Activated CD4-positive, alpha-beta T cell treated with anti-CD3 and anti-CD28 coated beads, Interleukin-2, amount 10 ng/mL, durations not matched to agents 7 days and 5 days (primary cell): ENCODE measurements at places on chromosomes 3 and 15.

DNA sequence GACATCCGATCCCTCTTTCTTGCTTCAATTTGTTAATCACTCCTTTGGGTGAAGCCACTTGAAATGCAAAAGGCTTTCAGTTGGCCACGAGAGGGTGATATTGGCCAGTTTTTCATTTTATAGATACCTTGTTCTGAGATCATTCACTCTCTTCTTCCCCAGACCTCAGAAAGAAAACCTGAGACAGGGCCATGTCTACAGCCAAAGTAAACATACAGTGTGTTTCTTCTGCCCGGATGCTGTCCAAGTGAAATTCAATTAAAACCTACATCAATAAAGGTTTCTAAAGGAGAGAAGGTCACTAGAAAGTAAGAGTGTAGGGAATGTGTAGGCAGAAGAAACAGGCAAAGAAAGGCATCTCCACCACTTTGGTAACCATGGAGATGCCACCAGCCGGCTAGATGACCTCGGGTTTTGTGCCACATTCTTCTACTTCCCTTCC is 39.5 kb upstream of the FMN1 start:
- DNase-seq = peak; percentile 22

DNA sequence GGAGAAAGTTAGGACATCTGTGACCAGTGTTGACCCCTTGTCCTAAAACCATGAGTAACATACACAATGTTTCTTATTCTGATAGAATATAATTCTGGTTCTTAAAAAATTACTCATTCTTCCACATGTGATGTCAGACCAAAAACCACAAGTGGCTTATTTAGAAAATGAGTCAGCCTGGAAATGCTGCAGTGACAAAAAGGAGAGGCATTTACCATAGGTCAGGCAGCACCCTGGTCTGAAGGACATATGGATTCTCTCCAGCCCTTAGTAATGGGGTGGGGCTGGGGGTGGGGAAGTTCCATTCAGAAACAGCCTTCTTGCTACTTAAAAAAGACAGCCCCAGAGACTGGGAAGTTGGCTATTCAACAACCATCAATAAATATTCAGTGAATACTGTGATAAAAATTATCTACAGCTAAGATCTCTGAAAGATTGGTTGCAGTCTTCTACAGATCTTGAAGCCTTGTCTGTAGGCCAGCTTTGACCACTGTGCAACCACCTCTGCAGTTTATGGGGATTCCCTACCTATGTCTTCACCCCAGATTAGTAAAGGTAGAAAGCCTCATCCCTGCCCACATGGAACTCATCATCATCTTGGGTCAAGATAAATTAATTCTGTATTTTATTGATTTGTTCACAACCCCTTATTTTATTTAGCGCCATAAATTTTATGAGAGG is 34.9 kb upstream of the TIMP4 start:
- DNase-seq = peak; percentile 38

DNA sequence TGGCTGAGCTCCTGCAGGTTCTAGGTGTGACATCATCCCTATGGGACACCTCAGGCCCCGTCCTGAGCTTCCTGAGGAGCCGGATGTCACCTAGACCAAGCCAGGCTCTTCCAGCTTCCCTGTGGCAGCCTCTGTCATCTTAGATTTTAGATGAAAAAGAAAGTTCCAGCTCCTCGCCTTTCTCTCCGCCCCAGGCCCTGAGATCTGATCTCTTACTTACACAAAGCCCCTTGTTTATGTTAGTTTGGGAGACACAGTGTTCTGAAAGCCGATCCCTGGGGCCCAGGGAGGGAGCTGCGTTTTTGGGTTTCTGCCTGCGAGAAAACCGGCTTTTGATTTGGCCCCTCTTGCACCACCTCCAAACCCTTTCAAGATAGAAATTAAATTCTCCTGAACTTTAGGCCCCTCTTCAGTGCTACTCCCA is 40.2 kb upstream of the FAM107A start:
- no peak for DNase-seq

- DNase-seq = no peak
Measured at GRCh38 chr3:14200841-14201240, 22.2 kb downstream of the LSM3 start.

DNA sequence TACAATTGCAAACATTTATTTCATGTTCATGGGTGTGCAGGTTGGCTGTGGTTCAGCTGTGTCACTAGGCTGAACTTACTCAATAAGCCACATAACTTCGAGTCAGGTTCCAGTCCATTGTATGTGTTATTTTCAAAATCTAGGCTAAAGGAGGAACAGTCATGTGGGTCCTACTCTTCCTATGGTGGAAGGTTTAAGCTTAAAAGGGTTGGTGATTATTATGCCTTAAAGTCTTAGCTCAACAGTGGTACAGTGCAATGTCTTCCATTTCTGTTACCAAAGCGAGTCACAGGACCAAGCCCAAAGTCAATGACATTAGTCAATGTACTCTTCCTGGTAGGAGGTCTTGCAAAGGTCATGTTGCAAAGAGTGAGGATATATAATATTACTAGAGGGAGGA is 78.2 kb downstream of the ATG7 start:
- DNase-seq = no peak

GRCh38 chr3:172604895-172605646 is 81.8 kb upstream of the TNFSF10 start:
- DNase-seq = no peak

DNA sequence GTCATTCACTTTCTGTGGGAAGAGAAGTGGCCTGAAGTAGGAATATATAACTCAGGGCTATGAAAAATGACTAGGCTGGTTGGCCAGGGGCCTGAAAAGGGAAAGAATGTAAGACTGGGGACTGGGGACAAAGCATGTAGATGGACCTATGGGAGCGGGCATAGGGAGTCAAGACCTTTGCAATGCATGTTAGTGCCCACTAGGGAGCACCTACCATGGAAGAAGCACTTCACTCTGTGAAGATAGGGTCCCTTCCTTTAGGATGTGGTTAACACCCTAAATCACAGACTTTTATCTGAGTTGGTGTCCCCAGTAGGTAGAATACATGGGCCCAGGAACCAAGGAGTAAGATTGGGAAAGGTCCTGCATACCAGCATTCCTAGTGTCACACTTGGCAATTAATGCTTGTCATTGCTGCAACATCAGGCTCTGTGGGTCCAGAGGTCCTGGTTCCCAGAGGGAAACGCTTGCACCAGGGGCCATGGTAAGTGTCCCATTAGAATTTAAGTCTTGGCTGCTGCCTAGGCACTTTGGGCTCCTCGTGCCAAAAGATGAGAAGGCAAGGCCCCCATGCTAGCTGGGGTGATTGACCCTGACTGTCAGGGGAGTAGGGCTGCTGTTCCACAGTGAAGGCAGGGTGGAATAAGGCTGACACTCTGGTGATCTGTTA is 79.6 kb downstream of the CRYGS start:
- DNase-seq = no peak

GRCh38 chr15:68666120-68666811 is 87.5 kb downstream of the CORO2B start:
- no peak for DNase-seq

GRCh38 chr3:60916546-60916945 is 334.7 kb downstream of the FHIT start:
- no peak for DNase-seq

DNA sequence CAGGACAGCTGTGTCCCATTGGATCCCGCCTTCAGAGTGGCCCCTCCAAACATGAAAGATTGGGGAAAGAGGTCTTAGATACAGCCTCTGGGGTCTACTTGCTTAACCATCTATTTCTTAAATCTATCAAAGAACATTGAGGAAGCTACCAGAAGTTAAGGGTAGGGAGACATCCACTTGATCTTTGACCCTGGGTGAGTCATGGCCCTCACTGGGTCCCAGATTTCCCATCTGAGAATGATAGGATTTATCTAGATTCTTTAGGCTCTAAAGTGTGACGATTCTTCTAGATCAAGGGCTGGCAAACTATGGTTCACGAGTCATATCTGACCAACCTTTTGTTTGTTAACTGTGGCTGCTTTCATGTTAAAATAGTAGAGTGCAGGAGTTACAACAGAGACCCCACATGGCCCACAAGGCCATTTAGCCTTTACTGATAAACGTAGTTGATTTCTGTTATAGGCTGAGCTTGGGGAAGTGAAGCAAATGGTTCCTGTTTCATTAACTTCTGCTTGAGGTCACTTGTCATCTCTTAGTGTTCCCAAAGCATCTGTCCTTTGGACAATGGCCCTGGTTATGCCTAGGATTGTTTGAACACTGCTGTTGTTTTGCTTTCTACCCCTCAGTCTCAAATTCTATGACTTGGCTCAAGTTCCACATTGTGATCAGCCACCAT is 8.0 kb downstream of the MUC13 start:
- DNase-seq = no peak

GRCh38 chr3:156551261-156551660 is 3.7 kb downstream of the SSR3 start:
- DNase-seq = no peak

DNA sequence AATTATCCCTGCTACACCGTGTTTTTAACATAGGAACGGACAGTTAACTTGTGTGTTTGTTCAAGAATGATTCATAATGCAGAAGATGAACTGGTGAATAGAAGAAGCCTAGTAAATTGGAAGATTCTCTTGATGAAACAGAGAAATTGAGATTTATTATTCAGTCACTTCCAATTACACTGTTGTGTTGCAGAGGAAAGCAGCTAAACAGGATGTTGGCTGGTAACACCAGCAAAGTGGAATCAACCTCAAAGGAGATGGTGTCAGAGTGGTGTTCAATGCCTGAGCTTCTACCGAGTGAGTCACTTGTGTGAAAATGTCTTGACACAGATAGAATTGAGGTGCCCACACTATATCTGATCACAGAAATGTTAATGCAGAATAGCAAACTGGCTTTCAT is 399.6 kb downstream of the LPP start:
- peak; percentile 57 for DNase-seq
